ENCODE measurements at places on chromosomes 2 and 18.

- DNase-seq: no peak
Observed at GRCh38 chr2:114294741-114295140, 147.7 kb upstream of the DPP10 start.

DNA sequence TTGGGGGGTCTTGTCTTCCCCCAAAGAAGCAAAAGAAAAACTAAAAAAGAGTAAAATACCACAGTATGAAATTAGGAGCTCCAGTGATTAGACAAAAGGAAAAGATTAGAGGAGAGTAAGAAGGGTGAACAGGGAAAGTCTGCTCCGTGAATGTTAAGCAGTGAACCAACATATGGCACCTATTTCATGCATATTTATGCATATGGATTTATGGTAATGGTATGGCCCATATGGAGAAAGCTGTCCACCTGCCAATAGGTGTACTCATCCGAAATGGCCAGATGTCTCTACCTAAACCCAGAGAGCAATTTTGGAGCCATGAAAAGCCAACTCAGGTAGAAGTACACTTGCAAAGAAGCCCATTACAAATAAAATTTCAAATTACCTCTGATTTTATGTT, 404.0 kb upstream of the RAB6C start:
- no peak for DNase-seq

GRCh38 chr2:227368574-227368973, 10.5 kb downstream of the TM4SF20 start:
- DNase-seq: no peak

DNA sequence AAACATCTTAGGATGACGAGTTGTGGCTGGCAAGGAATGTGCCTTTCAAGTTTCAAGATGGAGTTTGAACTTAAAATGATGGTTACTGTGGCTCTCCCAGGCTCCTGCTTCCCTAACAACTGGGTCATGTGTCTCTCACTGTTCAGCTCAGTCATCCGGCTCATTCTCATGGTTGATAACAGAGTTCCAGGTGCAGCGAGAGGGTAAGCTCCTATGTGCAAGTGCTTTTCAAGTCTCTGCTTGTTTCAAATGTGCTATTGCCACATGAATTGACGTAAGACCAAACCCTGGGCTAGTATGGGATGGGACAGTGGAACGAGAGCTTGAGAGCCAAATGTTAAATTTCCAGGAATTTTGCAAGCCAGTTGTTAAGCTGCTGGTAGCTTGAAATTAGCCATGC, 19.5 kb upstream of the PUM2 start:
- no peak for DNase-seq

GRCh38 chr2:119106301-119106897, 52.2 kb downstream of the C1QL2 start:
- no peak for DNase-seq

DNA sequence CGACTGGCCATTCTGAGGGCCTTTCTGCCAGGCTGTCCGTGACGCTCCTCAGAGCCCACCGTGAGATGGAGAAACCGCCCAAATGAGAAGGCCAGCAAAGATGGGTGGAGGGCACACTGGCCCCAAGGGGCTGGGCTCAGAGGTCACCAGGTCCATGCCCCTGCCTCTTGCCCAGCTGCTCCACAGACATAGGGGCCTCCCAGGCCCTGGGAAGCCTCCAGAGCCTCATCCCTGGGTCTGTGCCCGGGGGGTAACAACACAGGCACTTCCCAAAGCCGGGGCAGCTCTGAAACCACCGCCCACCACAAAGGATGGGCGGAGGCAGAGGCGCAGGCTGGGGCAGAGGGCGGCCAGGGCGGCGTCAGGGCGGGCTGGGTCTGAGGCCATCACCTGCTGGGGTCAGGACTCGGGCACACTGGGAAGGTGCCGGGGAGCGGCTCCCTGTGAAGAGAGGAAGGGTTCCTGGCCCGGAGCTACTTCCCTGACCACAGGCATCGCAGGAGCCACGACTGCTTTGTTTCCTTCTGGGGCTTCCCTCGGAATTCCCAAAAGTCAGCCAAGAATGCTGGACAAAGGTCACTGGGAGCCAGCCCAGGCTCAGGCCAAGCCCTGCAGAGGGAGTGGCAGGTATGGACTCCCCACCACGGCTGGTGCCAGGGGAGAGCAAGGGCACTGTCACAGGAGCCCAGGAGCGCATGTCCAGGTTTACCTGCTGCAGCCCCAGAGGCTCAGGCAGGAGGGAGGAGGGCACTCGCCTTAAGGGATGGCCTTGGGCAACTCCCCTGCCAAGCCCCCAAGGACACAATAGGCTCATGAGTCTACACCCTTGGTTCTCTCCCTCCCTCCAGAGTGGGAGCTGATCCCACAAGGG, 9.4 kb downstream of the CYP26B1 start:
- DNase-seq: no peak

DNA sequence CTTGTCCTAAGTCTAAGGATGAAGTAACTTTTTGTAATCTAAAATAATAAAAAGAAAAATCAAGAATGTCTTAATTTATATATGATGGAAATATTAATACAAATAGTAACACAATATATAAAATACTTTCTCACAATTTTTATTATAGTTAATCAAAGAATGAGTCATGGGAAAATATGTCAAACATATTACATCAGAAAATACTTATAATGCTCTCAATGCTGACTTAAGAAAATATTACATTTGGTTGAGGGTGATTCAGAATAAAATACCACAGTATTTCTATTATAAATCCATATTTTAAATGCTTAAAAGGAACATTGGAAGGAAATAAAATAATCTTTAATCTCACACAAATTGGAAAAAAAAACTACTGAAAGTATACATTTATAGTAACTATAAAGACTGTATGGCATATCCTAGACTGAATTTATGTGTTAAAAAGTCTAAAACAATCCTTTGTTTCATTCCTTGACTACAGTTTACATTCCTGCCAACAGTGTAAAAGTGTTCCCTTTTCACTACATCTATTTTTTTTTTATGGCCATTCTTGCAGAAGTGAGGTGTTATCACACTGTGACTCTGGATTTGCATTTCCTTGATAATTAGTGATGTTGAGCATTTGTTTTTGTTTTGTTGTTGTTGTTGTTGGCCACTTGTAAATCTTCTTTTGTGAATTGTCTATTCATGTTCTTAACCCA, 1573.5 kb upstream of the ACVR2A start:
- no peak for DNase-seq

DNA sequence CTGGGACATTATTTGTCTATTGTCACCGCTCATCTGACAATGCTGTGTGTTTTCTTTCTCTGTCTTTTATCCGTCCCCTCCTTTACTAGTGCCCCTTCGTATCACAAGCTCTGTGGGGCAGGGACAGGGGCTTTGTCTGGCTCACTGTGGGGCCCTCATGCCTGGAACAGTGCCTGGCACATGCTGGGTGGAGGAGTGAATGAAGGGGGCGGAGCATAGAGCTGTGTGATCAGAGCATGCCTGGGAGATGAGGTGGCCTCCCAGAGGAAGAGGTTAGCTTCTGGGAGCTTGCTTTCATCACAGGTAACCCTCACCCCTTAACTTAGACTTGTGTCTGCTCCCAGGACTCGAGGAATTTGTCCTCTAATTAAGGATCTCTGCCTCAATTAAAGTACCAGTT, 16.4 kb downstream of the MTCL1 start:
- no peak for DNase-seq

- no peak for DNase-seq
Observed at GRCh38 chr2:60298006-60298696, 255.3 kb downstream of the BCL11A start.

DNA sequence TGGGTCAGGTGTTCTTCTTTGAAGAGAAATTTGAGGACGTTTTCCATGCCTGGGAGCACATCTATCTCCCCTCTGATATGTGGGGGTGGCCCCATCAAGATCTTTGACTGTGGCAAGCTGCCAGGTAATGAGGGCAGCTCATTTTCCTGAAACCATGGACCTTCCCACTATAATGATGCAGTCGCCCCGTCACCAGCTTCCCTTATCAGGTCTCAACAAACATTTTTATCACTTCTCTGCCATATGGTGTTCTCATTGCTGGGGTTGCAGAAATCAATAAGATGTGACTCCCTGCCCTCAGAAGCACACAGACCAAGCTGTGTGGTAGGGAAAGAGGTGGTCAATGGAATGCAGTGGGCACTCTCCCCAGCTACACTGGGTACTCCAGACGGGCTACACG, 48.4 kb upstream of the B3GNT7 start:
- no peak for DNase-seq

- no peak for DNase-seq
Observed at GRCh38 chr2:33785201-33786106, 186.4 kb upstream of the FAM98A start.

DNA sequence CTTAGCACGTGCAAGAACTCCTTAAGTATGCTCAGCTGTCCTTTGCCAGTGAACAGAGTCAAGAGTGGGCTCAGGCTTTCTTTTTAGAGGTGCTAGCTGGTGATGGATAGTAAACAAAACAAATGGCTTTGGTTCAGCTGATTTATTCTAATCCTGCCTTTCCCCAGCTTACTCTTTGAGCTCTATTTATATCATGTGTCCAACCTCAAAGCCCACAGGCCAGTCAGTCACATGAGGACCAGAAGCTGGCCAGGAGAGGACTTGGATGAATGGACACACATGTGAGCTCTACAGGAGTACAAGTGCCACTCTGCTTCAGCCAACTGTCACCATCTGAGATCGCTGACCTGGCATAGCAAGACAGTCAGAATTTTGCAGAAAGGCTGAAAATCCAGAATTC, 59.4 kb downstream of the STK39 start:
- DNase-seq: no peak

- no peak for DNase-seq
Observed at GRCh38 chr2:208879666-208880065, 473.1 kb downstream of the PTH2R start.

GRCh38 chr2:82013641-82014040, 1709.1 kb upstream of the LRRTM1 start:
- DNase-seq: no peak

GRCh38 chr2:171669121-171669520, 18.1 kb upstream of the DYNC1I2 start:
- no peak for DNase-seq

DNA sequence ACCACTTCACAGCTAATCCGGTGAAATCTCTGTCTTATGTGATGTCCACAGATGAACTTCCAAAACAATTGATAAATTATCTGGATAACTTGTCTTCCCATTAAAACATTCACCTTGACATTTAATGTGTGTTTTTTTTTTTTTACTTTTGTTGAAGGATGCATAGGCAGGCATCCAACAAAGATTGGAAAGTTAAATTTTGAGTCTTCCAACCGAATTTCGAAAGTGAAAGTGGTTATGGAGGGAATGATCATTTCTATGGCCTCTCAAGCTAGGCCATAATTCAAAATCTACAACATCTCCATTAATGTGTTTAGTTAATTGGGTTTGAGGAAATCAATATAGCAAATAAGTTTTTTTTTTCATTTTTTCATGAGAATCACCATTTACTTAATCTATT, 1495.5 kb upstream of the ACVR2A start:
- no peak for DNase-seq

DNA sequence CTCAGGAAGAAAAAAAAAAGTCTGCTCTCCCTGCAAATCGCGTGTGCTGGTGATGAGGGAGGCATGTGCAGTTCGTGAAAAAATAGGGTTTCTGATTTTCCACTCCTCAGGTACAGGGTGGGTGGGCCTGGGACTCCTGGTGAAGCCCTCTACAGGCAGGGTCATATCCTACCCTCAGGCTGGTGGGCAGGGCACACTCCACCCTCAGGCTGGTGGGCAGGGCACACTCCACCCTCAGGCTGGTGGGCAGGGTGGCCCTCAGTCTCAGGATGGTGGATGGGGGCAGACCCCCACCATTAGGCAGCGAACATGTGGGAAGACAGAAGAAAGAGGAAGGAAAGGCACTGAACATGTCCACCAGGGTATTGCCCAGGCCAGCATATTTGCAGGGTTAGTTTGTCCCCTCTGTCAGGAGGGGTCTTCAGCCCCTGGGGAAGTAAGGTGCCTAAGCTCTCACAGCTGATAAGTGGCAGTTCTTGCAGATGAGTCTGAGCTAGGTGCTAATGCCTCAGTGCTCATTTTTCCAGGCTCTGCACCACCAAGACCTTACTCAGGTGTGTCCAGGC, 95.2 kb upstream of the RAB6C start:
- DNase-seq: no peak

DNA sequence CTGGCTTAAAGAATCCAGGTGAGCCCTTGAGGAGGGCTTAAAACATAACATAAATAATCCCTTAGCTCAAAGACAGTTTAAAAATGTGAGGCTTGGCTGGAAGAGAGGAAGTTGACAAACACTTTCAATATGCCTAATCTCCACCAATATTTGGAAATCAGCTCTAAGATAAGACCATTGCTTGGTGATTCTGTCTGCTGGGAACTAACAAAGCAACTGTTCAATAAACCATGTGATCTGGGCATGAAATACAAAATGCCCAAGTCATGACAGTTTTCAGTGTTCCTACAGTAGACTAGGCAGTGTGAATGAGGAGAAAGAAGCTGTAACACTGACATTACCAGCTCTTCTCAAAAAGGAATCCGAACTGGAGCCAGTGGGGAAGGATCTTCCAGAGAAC, 10.7 kb downstream of the MFF start:
- DNase-seq: no peak

DNA sequence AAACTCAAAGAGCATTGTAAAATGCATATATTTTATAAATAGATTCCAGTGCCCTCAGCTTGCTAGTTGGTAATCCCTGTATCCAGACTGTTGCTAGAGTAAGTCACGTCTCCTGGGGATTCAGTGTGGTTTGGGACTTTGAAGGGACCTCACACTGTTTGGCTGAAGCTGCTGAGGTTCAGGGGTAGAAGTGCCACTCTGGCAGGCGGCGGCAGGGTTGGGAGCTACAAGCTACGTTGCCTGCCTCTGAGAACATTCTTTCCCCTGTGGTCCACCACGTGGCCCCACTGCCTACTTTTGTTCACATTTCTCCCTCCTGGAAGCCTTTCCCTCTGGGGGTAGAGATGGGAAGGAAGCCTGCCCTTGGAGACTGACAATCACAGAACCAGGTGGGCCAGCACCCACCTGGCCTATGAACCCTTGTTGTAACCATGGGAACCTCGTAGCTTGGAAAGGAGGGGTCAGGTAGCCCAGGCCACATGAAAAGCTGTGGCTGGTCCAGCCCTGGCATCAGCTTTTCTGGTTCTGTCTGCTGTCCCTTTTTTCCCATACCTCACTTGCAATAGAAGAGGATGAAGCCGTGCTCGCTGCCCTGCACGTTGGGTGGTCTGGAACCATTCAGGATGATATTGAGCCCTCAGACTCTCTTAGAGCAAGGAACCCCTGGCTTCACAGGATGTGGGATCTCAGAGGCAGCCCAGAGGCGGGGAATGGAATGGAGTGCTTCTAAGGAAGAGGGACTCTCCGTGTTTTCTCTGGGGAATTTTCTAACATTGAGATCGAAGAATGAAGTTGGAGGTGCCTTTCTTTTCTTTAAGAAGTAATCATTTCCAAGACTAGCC, 2.9 kb downstream of the RNF144A start:
- DNase-seq: no peak

GRCh38 chr2:13676269-13676668, 956.2 kb upstream of the LRATD1 start:
- DNase-seq: no peak

- DNase-seq: no peak
Observed at GRCh38 chr18:79542876-79543750, 136.5 kb upstream of the CTDP1 start.

DNA sequence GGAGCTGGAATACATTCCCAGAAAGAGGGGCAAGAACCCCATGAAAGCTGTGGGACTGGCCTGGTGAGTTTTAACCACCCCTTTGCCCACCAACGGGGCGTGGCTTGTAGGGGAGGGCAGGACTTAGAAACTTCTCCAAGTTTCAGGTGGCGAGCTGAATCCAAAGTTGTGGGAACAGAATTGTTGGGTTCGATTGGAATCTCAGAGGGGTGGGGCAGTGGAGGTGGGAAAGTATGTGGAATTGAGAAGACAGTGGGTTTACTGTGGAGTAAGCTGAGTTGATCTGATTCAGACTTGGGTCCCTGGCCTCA, 1.1 kb downstream of the PNKD start:
- DNase-seq: no peak
